Brain (organoid and tissue), 16 donors: ENCODE measurements at places on chromosomes 2 and 18. TPM values are rescaled to one million over a fixed set of nuclear protein-coding genes. Genes with fewer than 3 reads are reported as not detected.

Gene NOTO
- polyA plus RNA-seq, result not detected

Gene CRYGB
- not detected for polyA plus RNA-seq

Gene LCT
- polyA plus RNA-seq, result not detected

Gene CFC1
- polyA plus RNA-seq, result 3.1 TPM

Gene NYAP2
- 0.20 TPM for polyA plus RNA-seq

Gene SLC4A3
- 16.6 TPM for polyA plus RNA-seq

Gene GALNT3
- 5.3 TPM for polyA plus RNA-seq

Gene GKN1
- polyA plus RNA-seq, result not detected

Gene ANKAR
- 0.92 TPM for polyA plus RNA-seq

Gene EPB41L3
- polyA plus RNA-seq, result 83.1 TPM

Gene THSD7B
- polyA plus RNA-seq, result 1.8 TPM

Gene HOXD12
- polyA plus RNA-seq, result 1.3 TPM

Gene PROKR1
- polyA plus RNA-seq, result not detected

Gene ASPRV1
- polyA plus RNA-seq, result 4.1 TPM

Gene FMNL2
- polyA plus RNA-seq, result 42.9 TPM

Gene ALPI
- polyA plus RNA-seq, result not detected

Gene SLC8A1
- 7.6 TPM for polyA plus RNA-seq

Gene FZD7
- polyA plus RNA-seq, result 5.3 TPM

Gene MAB21L4
- 0.22 TPM for polyA plus RNA-seq

Gene EFR3B
- 23.8 TPM for polyA plus RNA-seq

Gene SKOR2
- not detected for polyA plus RNA-seq

Gene ABCG5
- polyA plus RNA-seq, result not detected

Gene FOXI3
- 0.29 TPM for polyA plus RNA-seq

Gene IMPA2
- 27.8 TPM for polyA plus RNA-seq

Gene DTNB
- 60.5 TPM for polyA plus RNA-seq

Gene ODC1
- polyA plus RNA-seq, result 75.0 TPM

Gene FAHD2B
- polyA plus RNA-seq, result 26.8 TPM

Gene FOXD4L1
- polyA plus RNA-seq, result not detected

Gene AGXT
- 1.1 TPM for polyA plus RNA-seq

Gene SGO2
- polyA plus RNA-seq, result 1.1 TPM

Gene FAHD2A
- 20.8 TPM for polyA plus RNA-seq

Gene SLC16A14
- 2.2 TPM for polyA plus RNA-seq
